ENCODE measurements at places on chromosomes 11 and 22.

GRCh38 chr22:38753948-38754750, 1.6 kb downstream of the SUN2 start:
- DNase-seq, result no peak

- DNase-seq, result no peak
These were observed 505.4 kb downstream of the KCNA4 start for GRCh38 chr11:29511394-29511793.

DNA sequence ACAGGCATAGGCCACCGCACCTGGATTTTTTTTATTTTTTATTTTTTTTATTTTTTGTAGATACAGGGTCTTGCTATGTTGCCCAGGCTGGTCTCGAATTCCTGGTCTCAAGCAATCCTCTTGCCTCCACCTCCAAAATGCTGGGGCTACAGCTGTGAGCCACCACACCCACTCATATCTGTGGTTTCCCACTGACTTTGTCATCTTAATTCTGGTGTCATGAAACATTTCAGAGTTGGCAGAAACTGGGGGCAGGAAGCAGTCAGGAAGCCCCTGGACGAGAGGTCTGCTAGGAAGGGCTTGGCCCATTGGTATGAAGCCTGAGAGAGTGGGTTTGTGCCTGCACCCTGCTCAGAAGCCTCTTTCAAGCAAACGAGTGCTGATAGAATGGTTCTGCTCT, 49.1 kb downstream of the COMMD9 start:
- DNase-seq, result no peak

DNA sequence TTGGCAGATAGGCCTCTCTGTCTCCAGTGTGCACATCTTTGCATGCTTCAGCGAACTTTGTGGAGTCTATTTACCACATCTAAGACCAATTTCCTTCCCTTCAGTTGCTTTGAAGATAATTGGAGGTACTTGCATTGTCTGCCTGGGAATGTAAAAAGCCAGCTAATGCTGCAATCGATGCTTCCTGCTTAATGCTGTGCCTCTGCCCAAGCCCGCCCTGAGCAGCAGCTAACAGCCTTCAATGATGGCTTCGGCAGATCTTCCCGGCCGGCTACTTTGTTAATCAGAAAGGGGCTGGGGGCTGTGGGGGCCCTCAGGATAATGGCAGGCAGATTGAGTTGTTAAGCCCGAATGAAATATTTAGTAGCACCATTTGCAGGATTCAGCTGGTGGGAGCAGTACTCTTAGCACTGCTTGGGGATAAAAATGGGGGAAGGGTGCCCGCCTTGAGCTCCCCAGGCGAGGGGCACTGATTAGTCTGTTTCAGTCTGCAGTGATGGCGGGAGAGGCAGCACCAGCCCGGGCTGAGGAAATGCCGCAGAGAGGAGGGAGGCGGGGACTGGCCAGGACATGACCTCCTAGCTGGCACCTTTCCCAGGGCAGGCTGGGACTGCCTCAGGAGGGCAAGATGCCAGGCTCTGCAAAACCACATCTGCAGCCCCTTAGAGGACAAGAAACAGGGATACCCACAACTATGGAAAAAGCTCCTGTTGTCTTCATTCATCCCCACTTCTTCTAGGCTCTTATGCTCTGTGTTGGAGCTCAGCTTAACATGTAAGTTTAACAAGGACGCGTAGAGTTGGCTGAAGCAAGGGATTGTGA, 460.0 kb downstream of the BUD13 start:
- no peak for DNase-seq

DNA sequence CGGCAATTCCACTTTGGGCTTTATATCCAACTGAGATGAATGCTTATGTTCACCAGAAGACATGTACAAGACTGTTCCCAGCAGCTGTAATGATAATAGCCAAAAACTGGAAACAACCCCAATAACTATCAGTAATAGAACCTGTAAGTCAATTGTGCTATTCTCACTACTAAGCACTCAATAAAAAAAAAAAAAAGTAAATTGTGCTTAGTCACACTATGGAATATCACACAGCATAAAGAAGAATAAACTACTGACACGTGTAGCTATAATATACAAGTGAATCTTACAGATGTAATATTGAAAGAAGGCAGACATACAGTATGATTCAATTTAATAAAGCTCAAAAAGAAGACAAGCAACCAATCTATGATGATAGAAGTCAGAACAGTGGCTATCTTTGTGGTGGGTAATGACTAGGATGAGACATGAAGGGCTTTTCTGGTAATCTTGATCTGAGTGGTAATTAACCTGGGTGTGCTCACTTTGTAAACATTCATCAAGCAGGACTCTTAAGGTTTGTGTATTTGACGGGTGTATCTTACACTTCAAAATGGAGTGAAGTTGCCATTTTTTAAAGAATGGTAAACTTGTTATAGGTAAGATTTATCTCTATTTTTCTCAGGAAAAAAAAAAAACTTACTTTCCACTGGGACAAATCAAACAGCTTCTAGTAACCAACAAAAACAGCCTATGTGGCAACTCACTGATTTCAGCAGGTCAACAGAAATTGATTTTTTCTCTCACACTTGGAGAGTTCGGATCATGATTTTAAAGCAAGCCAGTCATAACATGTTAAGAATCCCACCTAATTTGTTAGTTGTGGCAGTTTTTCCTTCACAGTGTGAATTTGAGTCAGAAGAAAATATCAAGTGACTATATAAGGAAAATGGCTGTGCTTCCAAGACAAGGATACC, 84.2 kb downstream of the CCDC83 start:
- no peak for DNase-seq

DNA sequence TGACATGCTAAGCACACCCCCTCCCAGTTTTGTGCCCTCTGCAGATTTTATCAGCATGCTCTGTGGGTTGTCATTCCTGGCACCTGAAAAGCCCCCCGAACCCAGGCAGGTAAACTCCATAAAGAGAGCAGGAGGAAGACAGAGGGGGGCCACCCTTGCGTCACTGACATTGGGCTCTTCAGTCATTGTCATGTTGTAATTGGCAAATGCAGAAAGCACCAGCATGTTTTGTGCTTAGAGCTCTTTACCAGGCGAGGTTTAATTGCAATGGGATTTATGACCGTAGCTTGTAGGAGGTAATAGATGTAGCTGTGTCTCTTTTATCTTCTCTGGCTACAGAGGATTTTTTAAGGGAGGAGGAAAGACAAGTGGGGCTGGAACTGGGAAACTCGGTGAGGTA, 201.7 kb downstream of the GRIK4 start:
- DNase-seq, result no peak

- peak; percentile 72 for DNase-seq
These were observed 19.3 kb downstream of the SCARF2 start for GRCh38 chr22:20418211-20418788.

GRCh38 chr22:43085658-43086606, 3.3 kb downstream of the TTLL1 start:
- no peak for DNase-seq

DNA sequence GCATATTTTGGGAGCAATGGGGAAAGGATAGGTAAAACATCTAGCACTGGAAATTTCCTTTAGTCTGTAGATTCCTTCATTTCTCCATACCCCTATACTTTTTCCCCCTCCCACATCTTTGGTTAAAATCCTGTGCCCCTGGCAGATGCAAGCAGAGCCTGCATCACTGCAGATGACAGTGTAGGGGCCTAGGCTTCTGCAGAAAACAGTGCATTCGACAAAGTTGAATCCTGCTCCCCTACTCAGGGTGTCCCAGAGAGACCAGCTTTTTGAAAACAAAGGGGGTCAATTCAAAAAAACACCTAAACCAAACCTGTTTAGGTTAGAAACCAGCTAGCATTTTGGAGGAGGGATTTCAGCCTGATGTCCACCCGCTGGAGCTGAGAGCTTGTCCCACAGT, 43.8 kb upstream of the BLID start:
- DNase-seq, result no peak

- DNase-seq, result no peak
These were observed 53.1 kb upstream of the KCNQ1OT1 start for GRCh38 chr11:2752923-2753322.

GRCh38 chr22:20080776-20081654, 974 bp downstream of the DGCR8 start:
- DNase-seq, result peak; percentile 10

DNA sequence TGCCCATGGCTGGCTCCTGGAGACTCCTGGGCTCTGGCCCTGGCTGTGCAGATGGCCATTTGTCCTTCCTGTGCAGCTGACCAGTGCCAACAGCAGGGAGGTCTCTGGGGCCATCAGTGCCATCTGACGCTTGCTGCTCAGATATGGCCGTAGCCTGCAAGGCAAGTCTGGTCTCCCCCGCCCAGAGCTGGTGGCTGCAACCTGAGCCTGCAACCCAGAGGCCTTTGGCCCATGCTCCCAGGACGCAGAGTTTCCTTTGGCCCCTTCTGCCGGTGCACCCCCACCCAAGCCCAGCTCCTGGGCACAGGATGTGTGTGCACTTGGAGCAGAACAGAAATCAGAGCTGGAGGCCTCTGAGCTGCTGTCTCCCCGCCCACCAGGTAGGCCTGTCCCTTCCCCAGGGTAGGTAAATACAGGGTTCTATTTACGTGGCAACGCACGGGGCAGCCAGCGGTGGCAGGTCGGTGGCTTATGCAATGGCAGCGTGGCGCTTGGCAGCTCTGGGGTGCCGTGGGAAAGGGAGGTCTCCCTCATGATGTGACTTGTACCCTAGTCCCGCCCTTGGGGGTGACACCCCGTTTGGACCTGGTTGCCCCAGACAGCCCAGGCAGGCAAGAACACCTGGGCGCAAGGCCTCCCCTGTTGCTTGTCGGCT, 21.0 kb upstream of the MYEOV start:
- DNase-seq, result no peak

- DNase-seq, result no peak
These were observed 16.3 kb downstream of the SMCO4 start for GRCh38 chr11:93526641-93527583.

- DNase-seq, result no peak
These were observed 19.4 kb downstream of the PTPN5 start for GRCh38 chr11:18772211-18772610.

DNA sequence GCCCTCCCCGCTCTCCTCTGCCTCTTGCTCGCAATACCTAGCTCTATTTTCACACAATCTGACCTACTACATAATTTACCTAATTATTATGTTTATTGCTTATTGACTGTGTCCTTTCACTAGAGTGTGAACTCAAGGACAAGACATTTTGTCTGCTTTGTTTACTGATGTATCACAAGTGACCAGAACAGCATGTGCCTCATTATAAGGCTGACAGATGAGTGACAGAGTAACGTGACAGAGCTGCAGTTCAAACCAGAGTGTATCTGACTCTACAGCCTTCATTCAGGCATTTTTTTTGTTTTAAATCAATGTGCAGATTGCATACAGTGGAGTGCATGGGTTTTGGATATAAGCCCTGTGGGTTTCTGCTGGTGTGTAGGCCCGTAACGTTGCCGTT, 82.0 kb upstream of the RAB1B start:
- DNase-seq, result no peak

GRCh38 chr11:60700689-60701468, 1.5 kb downstream of the MS4A8 start:
- DNase-seq, result no peak

- DNase-seq, result no peak
These were observed 5.3 kb upstream of the KCNQ1OT1 start for GRCh38 chr11:2704896-2705606.

GRCh38 chr11:406796-407650, 7.8 kb downstream of the SIGIRR start:
- DNase-seq, result peak; percentile 89

DNA sequence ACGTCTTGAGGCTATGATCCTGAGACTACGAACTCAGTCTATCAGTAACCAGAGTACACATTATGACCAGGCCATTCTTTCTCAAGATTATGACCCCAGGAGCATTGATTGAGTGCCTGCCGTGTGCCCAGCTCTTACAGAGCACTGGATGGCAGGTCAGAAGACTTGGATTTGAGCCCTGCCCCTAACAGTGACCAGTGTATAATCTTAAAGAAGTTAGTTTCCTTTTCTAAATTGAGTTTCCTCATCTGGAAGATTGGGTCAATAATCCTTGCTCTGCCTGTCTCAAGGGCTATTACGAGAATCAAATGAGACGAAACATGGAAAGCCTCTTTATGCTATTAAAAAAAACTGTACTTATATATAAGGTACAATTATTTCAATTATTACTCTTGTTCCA, 38.2 kb downstream of the SLCO2B1 start:
- no peak for DNase-seq

DNA sequence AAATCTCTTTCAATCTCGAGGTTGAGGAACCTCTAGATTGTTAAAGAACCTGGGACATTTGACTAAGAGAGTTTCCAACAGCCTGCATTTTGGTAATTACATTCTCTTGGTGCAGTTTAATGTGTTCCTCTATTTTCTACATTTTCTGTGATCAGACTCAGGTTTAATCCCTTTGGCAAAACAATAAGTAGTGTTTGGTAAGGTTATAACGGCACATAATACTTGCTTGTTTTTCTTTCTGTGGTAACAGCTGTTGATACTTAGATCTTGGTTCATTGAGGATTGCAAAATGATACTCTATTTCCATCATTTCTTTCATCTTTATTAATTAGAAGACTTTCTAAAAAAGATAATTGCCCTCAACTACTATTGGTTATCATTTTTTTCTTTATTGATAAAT, 271.3 kb downstream of the SBF2 start:
- DNase-seq, result no peak

GRCh38 chr11:128890543-128891368, at the start of gene KCNJ5:
TSS of gene KCNJ5 (plus strand) at chr11:128891356. CDS start at chr11:128911274, 19,918 bp downstream.
- no peak for DNase-seq

GRCh38 chr11:44310463-44311272, 729 bp upstream of the ALX4 start:
- DNase-seq, result no peak

DNA sequence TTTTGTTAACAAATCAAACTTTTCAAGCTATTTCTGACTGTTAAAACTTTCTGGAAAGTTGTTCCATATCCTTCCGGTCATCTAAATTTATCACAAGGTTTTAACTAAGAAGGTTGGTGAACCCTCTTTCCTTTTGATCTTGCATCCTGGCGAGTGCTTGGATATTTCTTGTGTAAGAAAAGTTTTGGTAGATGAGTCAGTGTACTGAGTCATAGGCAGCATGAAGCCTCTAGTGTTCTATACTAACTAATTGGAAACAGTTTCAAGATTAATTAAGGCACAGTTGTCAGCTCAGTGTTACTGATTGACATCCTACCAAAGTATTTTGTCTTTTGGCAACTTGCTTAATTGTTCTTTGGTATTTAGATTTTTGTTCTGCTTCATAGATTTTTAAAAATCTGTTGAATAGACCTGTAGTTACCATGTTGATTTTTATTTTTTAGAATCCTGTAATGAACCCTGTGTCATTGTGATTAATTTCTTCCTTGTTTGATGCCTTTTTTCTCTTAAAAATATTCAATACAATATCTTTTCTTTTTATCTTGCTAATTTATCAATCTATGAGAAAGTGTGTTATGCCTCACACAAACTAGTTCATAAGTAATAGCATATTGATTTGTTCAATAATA, 38.0 kb downstream of the METTL15 start:
- DNase-seq, result no peak
